ENCODE measurements at places on chromosomes 7 and 10. TPM values are rescaled to one million over a fixed set of nuclear protein-coding genes. Genes with fewer than 3 reads are reported as not detected.

The CNNM1 gene
- polyA plus RNA-seq: not detected

DNA sequence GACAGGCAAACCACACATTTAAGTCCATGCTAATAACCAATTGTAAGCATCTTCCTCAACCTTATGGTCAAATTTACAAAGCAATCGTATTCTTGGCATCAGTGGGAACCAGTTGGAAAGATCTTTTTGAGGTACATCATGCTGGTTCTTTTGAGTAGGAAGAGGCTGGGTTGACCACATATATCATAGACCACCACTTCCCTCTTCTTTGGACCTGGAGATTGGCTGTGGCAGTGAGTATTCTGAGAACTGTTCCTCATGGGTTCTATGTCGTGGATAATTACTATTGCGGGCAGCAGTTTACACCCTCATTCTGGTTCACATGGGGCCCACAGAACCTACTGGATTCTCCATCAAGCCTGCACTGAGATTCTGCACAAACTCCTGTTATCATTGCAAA is 35.5 kb upstream of the C1GALT1 start:
- H3K27ac ChIP-seq: no peak overlapping the region
- H3K27me3 ChIP-seq: no peaks in the 10 kb centered on the region
- DNase-seq: no peak
- H3K36me3 ChIP-seq: no peaks in the 10 kb centered on the region
- peaks cover 7% of the 10 kb centered on the region for H3K4me1 ChIP-seq

The SPDYE2B gene
- not detected for polyA plus RNA-seq

DNA sequence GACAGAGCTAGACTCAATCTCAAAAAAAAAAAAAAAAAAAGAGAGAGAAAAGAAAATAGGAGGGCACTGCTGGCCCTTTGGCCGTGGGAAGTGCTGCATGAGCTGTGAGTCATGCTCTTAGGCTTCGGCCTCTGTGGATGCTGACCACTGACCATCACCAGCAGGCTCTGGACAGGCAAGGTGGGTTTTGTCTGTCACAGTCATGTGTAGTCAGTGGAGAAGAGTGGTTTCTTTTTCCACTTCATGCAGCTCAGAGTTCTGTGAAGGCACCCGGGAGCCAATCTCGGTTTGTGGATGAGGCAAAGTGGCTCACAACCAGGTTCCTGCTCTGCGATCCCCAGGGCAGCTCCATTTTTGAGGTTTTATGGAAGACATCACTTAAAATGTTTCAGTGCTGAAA is 58.1 kb downstream of the PRTFDC1 start:
- H3K4me1 ChIP-seq: peaks cover 10% of the 10 kb centered on the region
- H3K36me3 ChIP-seq: no peaks in the 10 kb centered on the region
- DNase-seq: no peak
- H3K27me3 ChIP-seq: no peaks in the 10 kb centered on the region
- peak overlapping the region; percentile 7 for H3K27ac ChIP-seq
